ENCODE measurements at places on chromosomes 2 and 18.
A peak's percentile ranks its signal among the peaks of the same experiment; 100 is the strongest.

GRCh38 chr2:240363746-240364581, 71.5 kb upstream of the GPC1 start:
- DNase-seq: no peak

GRCh38 chr2:137220438-137220993, 455.2 kb downstream of the THSD7B start:
- no peak for DNase-seq

GRCh38 chr2:128413718-128414341, 95.2 kb upstream of the HS6ST1 start:
- no peak for DNase-seq

GRCh38 chr2:29700560-29700959, 220.8 kb downstream of the ALK start:
- no peak for DNase-seq

DNA sequence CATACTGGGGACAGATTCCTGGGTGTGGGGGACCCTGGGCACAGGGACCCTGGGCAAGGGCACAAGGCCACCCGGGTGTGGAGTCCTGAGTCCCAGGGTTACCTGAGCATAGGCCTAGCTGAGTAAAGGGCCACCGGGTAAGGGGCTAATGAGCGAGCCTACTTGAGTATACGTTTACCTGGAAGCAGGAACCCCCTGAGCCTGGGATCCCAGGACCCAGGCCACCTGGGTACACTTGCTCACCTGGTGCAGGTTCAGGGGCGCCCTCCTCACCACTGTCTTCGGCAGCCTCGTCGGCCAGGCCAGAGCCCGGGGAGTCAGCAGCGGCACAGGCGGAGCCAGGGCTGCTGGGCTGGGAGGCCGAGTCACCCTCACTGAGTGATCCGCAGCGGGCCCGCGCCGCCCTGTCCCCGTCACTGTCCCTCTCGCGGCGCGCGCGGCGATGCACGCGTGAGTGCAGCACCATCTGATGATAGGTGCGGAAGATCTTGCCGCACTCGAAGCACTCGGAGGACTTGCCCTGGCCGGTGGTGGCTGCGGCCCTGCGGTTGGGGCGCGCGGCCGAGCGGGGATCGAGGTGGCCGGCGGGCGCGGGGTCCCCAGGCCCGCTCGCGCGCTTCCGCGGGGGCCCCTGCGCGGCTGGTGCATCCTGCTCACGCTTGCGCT, 53.9 kb downstream of the ZNF516 start:
- no peak for DNase-seq

- DNase-seq: peak; percentile 46
Observed at GRCh38 chr2:147913701-147914480, 69.1 kb downstream of the ACVR2A start.

DNA sequence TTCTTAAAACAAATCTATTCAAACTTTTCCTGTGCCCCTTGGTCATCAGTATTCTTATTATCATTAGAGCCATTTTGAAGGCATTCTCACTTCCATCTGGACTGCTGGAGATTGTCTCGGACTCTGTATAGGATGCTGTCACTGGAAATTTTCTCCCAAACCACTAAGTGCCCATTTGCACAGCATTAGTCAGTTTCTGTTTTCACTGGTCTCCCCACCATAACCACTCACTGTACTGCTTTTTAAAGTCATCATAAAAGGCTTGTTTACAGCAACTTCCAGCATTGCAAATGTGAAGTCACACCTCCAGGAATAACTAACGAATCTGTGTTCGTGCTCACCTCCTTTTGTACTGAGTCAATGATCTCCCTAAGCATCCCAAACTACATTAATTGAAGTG, 150.9 kb upstream of the SERTAD2 start:
- DNase-seq: no peak

DNA sequence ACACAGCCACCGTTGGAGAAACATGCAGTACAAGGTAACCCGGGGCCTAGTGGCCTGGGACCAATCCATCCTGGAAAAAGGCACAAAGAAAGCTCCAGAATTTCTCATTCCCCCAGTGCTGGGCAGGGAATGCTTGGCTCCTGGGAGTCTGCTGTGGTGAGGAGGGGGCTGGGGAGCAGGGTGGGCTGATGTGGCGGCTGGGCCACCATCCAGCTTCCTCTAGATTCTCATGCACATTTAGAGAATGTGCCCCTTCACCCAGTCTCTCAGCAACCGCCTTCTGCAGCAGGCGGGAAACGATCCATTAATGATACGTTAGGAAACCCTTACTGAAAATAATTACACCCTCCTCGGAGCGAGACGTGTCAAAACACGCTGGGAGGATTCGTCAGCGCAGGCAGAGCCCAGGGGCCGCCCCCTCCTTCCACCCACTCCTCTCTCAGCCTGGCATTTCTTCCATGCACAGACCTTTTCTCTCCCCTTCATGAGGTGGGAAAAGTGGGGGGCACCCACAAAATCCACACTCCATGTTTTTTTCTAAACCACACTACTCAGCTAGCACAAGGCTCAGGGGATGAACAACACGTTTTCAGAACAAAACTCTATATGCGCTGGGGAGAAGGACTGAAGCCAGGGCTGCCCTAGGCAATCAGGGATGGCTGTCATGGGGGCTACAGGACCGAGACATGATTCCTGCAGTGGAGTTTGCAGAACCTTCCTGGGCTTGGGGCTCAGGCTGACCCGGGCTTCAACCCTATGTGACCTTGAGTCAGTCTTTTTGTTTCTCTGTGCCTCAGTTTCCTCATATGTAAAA, 56.1 kb upstream of the SMAD7 start:
- DNase-seq: peak; percentile 98

- no peak for DNase-seq
Observed at GRCh38 chr18:45635893-45636509, 20.7 kb downstream of the SLC14A2 start.

DNA sequence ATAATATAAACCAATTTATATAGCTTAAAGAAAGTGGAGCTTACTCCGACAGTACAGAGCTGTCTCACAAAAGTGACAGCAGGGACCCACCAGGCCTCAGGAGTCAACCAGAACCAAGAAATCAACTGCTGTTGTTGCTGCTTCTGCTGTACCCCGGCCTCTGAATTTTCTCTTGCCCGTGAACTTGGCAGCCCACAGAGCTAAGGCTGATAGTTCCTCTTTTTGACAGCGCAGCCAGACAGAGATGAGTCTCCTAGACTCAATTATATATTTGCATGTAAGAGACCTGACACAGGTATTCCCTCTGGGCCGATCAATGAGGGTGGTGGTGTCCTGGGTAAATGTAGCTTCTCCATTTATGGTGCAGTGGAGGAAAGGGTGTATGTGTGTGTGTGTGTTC, 109.4 kb downstream of the KCTD1 start:
- no peak for DNase-seq

GRCh38 chr2:189115126-189115525, 64.4 kb downstream of the COL5A2 start:
- peak; percentile 7 for DNase-seq

- DNase-seq: no peak
Observed at GRCh38 chr2:2747797-2748301, 416.8 kb upstream of the MYT1L start.

- DNase-seq: no peak
Observed at GRCh38 chr2:45024097-45024496, 14.8 kb upstream of the SIX2 start.

DNA sequence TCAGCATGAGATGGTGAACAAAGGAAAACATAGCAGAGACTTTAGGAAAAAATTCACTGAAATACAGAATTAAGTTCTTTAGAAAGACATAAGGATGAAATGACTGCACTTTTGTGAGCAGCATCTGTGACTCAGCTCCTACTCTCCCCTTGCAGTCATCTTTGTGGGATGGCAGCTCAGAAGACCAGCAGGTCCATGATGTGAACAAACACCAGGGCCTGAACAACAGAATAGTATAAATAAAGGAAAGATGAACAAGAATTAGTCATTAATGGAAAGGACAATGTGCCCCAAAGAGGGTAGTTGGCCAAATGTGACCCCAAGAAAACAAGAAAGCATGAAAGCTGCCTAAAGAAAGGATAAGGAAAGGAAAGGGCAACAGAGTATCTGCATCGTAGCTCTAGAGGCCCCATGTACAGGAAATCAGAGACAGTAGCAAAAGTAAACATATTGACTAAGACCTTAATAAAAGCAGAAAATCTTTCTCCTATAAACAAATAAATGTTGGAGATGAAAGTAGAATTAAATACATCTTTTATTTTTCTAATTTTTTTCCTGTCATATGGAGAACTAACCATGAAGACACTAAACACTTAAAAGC, 318.0 kb downstream of the ZEB2 start:
- DNase-seq: no peak

DNA sequence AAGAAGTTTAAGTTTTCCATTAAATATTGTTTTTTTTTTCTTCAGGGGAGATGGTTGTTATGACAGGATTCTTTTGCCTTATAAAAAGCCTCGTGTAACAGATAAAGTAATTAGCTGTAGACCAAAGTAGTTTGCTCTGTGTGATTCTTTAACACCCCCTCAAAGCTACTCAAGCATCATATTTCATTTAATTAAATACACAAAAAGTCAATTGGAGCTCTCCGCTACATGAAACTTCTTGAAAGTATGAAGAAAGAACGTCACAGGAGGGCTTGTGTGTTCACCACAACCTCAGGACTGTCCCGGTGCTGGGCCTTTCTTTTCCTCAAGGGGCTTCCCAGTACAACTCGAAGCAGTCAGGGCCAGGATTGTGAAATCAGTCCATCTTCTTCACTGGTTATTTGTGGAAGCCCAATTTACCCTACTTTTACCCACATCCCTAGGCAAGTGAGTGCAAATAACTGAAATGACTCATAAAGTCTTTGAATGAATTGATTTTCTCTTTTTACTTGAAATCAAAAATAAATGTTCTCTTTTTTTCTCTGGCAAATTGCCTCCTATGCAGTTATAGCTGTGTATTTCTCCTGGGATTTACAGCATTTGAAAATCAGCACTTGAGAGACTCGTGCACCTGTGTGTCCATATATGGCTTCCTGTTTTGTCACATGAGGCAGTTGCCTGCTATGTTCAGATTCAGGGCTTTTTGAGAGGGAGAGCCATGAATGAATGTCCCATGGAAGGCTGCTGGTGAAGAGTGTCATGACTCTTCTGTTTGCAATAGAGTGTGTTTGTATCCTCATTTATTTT, 48.6 kb downstream of the LINC00305 start:
- peak; percentile 62 for DNase-seq

DNA sequence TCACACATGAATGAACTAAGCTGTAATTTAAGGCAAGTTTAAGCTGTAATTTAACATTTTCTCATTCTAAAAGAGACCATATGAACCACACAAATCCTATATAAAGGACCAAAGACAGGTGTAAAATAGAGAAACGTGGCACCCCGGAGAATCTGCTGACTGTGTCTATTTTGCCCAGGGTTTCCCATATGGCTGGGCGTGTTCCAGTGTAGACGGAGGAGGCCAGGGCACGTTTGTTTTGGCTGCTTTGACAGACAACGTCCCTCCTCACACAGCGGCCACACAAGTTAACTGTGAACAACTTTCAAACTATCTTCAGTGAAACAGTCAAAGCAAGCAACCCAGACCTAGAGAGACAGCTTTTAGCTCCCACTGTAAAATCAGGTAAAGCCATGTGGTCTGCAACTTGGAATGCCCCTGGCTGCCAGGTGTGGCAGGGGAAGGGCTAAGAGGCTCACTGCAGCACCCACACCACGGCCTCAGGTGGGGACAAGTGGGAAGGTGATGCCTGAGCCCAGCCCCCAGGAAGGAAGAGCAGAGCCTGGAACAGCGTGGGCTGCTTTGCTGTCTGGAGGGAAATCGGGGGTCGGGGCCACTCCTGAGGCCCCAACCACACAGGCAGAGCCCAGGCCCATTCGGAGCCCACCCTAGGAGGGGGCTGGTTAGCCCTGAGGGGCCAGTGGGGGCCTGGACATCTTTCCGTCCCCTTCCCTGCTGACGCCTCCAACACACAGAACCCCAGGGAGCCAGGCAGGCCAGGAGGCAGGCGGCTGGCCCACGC, 40.7 kb downstream of the SLC66A2 start:
- DNase-seq: no peak

DNA sequence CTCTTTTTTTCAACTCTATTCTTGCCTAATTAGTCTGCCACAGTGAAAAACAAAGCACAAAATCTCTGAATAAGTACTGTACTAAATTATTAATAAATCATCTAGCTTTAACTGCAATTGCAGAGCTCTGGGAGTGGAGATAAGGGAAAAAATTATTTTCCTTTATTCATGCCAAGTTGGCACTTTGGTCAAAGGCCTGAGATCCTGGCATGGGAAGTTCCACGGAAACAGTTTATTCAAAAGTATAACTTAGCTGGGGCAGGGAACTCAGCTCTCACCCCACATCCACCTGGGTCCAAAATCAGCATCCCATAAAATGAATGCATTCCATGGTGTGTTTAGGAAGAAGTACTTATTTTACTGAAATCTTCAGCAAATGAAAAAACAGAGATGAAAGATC, 185.2 kb upstream of the APCDD1 start:
- DNase-seq: no peak

- DNase-seq: no peak
Observed at GRCh38 chr2:173221937-173222594, 132.6 kb upstream of the CDCA7 start.

DNA sequence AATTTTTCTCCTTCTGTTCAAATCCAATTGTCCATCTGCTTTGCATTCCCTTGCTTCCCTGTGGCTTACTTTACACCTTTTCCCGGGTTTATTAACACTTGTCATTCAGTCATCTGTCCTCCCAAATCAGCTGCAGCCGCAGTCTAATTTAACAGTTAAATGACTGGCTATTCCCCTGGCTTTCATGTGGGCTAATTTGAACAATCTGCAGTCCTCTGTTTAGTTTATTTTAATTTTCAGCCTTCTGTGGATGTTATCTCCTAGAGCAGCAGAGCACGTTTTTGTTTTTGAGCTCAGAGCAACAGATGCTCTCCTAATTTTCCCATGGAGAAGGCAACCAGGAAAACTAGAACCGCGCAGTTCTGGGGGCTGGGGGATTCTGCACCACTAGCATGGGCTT, 55.0 kb downstream of the MEP1B start:
- DNase-seq: no peak

GRCh38 chr18:49206717-49207116, 253.7 kb downstream of the DYM start:
- no peak for DNase-seq

- no peak for DNase-seq
Observed at GRCh38 chr2:184119989-184120800, 478.1 kb upstream of the ZNF804A start.

DNA sequence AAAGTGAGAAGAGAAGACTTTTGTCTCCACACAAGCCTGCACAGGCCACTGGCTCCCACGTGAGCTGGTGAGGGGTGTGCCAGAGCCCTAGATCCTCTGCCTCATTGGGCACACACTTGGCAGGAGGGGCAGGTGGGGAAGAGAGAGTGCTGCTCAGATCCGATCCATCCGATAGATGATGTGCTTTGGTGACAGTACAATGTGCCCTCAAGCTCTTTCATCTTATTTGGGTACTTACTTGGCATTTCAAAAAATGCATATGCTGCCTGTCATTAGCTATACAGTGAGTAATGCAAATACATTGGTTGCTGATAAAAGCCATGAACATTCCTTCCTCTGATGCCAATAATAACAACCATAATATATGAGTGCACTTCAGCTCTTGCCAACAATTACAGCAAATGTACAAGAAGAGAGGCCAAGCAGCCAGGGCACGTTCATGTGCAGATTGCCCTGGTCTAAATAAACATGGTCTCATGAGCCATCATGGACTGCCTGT, 255.3 kb downstream of the VAPA start:
- peak; percentile 68 for DNase-seq
